RWPE1 (cell line): ENCODE measurements at places on chromosomes 5 and 9.

- no peak for DNase-seq
Measured at GRCh38 chr9:69264526-69264925, 60.5 kb upstream of the ENTREP1 start.

GRCh38 chr5:76662521-76662920 lies 39.3 kb upstream of the F2RL2 start:
- DNase-seq, result no peak

GRCh38 chr5:88872971-88873370 lies 10.0 kb downstream of the MEF2C start:
- no peak for DNase-seq

DNA sequence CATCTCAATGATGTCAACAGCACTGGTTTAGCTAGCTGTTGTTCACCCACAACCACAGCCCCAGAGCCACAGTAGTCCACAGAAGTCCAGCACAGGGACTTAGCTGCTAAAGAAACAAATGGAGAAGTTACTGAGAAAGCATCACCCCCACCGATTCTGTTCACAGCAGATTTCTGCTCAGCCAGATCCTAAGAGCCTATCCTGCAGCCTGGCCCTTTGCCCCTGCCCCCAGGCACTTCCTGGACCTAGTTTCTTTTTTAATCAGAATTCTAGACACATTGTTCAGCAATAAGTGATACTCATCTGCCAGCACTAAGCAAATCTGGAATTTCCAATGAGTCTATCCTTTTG lies 7.4 kb downstream of the B4GALT1 start:
- no peak for DNase-seq

DNA sequence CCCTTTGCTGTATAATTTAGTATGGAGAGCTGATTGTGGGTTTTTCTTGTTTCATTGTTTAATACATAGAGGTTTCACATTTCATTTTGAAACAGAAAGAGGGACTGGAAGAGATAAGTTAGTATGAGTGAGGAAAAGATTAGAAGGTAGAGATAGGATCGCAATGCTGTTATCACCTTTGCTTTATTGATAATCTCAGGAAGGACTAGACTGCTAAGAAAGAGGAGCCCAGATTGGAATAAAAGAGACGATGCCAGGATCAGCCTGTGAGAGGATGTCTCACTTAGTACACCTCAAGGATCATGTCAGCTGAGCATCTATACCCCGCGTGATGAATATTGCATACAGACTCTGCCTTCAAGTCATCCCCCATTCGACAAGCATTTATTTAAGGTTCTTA lies 178.0 kb upstream of the DMAC1 start:
- DNase-seq, result no peak

DNA sequence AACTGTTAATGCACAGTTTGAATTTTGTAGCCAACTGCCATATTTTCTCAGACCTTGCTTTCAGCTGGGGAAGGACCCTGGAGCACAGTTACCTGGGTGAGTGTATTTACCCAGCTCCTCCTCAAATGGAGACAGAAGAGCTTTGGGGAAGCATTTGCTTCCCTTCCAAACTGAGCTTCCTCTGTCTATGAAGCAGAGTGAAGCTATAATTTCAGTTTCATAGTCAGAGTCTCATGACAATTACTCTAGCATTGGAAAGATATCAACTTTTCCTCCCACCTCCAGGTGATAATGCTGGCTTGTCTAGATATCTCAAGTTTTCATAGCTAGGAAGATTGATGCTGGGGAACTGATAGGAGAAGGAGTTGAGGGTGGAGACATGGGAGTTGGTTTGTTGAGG lies 406.4 kb upstream of the CLINT1 start:
- no peak for DNase-seq

DNA sequence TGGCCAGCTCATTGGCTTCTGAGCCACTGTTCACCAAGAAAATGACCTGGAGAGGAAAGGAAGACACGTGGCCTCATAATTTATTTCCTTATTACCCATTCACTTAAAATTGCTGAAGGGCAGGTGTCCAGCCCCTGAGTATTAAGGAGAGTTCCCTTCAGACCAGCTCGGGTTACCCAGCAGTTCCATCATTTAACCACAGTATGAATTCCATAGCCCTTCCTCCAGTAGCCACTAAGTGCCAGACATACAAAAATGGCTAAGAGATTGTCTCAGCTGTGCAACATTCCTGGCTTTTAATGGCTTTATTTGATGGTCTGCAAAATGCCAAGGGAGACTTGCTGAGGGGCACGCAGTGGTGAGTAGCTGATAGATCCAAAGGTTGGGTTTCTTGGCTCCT lies 12.5 kb downstream of the AGXT2 start:
- no peak for DNase-seq

DNA sequence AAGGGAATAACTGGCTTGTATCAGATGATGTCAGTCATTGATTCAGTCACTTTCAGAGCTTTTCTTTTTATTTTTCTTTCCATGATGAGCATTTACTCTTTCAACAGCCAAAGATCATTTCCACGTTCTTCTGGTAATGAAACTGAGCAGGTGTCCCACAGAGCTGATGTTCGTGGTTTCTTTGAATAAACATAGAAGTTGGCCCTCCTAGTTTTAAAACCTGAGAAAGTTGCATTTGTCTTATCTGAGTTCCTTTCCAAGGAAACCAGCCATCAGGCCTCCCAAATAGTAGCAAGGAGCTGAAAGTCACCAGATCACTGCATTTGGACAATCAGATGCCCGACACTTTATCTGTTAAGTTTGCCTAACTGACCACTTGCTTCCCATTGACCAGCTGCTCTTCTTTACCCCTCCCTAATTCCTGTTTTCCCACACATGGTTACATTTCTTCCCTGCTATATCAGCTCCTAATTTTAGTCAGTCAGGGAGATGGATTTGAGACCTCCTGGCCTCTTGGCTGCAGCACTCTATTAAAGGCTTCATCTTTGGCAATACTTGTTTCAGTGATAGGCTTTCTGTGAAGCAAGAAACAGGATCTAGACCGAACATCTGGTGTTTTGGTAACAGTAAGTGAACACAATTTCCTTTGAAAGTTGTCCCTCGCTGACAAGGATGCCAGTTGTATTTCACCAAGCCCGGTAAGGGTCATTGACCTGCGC lies 420.8 kb downstream of the CHSY3 start:
- DNase-seq, result no peak

DNA sequence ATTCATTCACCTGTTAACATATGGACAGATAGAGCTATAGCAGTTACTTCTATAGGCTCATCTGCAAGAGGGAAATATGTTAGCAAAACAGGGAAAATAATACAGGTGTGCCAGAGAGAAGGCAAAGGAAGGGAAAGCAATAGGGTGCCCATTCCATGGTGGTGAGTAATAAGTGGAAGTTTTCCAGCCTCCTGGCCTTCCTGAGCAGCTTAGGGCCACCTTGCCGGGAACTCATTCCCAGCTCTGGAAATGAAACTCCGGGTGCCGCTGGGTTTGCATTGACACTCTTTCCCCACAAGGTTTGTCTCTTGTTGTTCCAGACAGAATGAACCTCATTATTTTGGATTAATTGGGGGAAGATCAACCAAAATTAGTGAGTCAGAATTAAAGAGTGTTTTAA lies 58.4 kb downstream of the SLC1A3 start:
- DNase-seq, result peak; percentile 72

- no peak for DNase-seq
Measured at GRCh38 chr9:105683688-105684275, 10.6 kb upstream of the TMEM38B start.

- no peak for DNase-seq
Measured at GRCh38 chr5:21646469-21646868, 1206.7 kb downstream of the CDH12 start.

DNA sequence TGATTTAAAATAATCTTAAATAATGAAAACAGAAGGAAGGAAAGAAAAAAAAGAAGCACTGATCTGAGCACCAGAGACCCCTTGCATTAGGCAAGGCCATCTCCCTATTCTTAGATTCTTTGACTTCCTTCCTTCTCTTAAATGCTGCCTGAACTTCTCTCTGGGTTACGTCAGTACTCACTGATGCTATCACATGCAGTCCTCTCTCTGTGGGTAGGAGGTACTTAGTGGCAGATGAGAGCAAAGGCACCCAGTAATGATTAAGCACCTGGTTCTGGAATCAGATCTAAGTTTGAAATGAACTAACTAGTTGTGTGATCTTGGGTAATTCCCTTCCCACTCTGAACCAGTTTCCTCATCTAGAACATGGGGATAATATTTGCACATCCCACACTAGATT lies 110.3 kb upstream of the TBC1D2 start:
- no peak for DNase-seq

DNA sequence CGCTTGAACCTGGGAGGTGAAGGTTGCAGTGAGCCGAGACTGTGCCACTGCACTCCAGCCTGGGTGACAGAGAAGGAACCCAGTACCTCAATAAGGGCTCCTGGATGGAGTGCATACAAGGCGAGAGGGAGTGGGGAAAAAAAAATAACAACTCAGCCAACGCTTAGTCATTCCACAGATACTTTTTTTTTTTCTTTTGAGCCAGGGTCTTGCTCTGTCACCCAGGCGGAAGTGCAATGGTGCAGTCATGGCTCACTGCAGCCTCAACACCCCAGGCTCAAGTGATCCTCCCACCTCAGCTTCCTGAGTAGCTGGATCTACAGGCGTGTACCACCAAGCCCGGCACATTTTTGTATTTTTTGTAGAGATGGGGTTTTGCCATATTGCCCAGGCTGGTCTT lies 59.5 kb upstream of the GGTA1 start:
- no peak for DNase-seq

DNA sequence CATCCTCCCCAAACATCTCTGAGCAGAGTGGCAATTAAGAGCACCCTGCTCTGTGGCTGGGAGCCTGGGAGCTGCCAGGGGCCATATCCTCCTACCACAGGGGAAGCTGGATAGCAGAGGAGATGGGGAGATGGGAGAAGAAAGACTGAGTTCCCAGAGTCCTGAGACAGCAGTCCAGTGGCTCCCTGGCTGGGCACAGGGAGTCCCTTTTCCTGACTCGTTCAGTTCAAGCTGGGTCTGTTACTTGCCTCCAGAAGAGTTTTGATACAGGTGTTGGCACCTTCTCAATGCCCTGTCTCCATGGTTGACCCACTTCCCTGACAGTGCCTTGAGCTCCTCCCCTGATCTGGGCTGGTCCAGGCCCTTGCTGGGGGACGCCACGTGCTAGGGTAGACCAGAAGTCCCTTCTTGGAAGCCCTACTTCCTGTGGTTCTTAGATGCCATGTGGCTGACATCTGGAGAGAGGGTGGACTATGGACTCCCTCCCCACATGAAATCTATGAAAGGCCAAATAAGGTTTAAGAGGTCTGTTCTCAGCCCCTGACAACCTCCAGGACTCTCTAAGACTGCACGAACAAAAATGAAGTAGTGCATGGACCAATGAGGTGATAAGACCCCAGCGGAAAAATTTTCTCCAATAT lies 166.2 kb downstream of the AUH start:
- DNase-seq, result no peak

DNA sequence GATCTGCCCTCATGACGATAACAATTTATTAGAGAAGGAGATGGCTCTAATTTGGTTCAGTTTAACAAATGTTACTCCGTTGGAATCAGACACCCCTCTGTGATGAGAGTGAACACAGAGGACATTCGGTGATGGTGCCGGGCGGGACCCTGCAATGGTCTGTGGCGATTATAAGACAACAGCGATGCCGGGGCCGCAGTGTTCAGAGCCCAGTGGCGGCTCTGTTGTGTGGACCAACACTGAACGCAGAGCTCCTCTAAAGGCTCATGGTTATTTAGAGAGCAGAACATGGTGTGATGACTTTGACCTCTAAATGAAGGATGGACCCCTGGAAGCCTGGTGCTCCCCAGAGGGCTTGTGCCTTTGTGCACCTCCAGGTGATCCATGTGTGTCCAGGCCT lies 21.2 kb downstream of the UBE2QL1 start:
- no peak for DNase-seq

DNA sequence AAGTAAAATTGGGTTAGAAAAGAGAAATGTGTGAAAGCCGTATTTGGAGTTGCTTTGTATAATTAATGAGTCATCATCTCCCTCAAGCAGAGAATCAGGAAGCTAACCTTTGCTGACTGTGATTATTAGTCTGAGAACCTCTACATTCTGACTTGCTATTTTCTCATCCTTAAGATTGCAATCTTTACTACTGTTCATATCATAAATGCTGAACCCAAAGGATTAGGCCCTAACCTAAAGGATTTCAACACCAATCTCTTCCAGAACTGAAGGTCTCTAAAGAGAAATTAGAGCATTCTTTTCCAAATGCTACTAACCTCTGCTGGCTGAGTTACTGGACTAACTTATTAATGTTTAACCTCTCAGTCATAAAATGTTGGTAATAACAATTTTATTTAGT lies 538.1 kb upstream of the MEF2C start:
- DNase-seq, result peak; percentile 23

DNA sequence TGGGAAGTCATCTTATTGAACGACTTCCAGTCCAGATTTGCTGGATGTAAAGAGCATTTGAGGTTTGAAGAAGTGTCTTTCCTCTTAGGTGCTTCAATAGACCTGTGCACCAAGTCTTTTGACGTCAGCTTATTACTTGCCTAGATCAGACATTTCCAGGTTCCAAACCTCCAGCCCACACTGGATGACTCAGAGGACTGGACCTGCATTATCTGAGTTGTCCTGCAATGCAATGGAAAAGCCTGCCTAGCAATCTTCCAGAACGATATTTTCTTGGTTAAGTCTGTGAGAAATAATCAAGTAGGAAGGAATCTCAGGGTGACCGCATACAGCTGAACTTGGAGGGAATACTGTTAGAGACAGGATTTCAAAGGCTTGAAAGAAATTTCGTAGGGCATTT lies 147.2 kb upstream of the MOCS2 start:
- peak; percentile 60 for DNase-seq

- DNase-seq, result peak; percentile 70
Measured at GRCh38 chr5:58462154-58462553, 2.3 kb upstream of the PLK2 start.

DNA sequence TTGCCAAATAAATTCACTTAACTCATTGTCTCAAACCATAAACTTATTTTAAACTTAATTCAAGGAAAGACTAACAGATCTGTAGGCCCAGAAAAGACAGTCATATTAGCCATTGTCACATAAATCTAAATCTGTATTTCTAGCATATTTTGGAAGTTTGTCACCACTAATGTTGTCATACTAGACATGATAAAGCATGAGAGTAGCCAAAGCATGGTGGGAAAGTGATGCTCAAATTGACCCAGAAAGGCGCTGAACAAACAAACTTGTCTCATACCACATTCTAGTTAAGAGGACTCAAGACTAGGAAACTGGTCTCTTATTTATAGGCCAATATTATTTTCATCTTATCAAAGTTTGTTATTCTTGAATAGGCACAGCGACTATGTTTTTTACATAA lies 99.4 kb downstream of the VCAN start:
- DNase-seq, result no peak

- no peak for DNase-seq
Measured at GRCh38 chr5:31273631-31274378, 80.3 kb downstream of the CDH6 start.

GRCh38 chr9:75429531-75430475 lies 341.5 kb downstream of the OSTF1 start:
- DNase-seq, result no peak

DNA sequence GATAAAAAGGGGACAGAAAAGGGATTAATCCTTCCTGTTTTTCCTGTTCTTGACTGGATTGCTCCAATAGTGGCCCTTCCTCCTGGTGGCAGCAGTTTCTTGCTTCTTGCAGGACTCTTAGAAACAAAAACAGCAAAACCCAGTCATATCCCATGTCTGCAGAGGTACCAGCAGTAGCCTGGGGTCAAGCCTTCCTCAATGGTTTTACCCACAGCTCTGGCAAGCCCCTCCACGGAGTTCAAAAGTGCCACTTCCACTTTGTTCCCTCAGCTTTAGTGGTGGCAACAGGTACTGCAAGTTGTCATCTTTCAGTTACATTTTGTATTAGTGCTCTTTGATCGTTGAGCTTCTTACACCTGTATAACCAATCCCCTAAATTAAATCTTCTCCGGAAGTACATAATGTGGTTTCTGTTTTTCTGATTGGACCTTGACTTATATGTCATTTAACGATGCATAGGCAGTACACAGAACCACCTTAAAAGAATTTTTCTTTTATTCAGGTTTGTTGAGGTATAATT lies 8.7 kb upstream of the RANBP6 start:
- DNase-seq, result no peak
